ENCODE measurements at places on chromosomes 1 and 21. TPM values are rescaled to one million over a fixed set of nuclear protein-coding genes. Genes with fewer than 3 reads are reported as not detected.

GRCh38 chr1:167328816-167329483 lies 108.3 kb downstream of the POU2F1 start:
- no peaks in the 10 kb centered on the region for H3K27me3 ChIP-seq
- DNase-seq: no peak
- no peak overlapping the region for H3K27ac ChIP-seq
- peak overlapping the region; percentile 22 for H3K4me3 ChIP-seq
- no peaks in the 10 kb centered on the region for H3K36me3 ChIP-seq

- no peak overlapping the region for H3K4me3 ChIP-seq
- H3K27me3 ChIP-seq: no peaks in the 10 kb centered on the region
- no peak overlapping the region for H3K27ac ChIP-seq
Observed at GRCh38 chr1:237181743-237182317, 139.8 kb downstream of the RYR2 start.

DNA sequence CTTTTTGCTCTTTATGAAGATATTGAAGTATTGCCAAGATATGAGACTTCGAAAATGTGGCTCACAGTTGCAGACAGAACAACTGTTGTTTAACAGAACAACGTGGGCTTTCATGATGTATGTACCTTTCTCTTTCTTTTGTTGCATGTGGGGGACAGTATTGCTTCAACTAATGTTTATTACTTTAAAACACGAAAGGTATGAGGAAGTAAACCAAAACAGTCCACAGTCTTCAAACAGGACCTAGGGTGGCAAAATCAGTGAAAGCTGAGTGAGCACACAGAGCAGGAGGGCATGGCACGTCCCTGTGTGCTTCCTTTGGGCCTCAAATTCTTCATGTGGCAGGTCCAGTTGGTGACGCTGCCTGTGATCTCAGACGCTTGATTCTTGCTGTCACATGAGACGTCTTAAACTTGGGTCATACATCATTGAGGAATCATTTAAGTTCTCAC lies 7.8 kb upstream of the CHAF1B start:
- H3K27me3 ChIP-seq: no peaks in the 10 kb centered on the region
- no peak overlapping the region for H3K4me3 ChIP-seq
- H3K4me1 ChIP-seq: no peaks in the 10 kb centered on the region
- H3K36me3 ChIP-seq: peaks cover 59% of the 10 kb centered on the region
- H3K27ac ChIP-seq: no peak overlapping the region
- no peak for DNase-seq

GRCh38 chr1:153393926-153394325 lies 3.1 kb upstream of the S100A8 start:
- no peaks in the 10 kb centered on the region for H3K36me3 ChIP-seq
- H3K27me3 ChIP-seq: no peaks in the 10 kb centered on the region
- no peak overlapping the region for H3K27ac ChIP-seq
- H3K4me3 ChIP-seq: no peak overlapping the region
- no peak for DNase-seq

GRCh38 chr1:25587290-25587689 lies 29.3 kb upstream of the MAN1C1 start:
- H3K27ac ChIP-seq: no peak overlapping the region
- no peak overlapping the region for H3K4me3 ChIP-seq

DNA sequence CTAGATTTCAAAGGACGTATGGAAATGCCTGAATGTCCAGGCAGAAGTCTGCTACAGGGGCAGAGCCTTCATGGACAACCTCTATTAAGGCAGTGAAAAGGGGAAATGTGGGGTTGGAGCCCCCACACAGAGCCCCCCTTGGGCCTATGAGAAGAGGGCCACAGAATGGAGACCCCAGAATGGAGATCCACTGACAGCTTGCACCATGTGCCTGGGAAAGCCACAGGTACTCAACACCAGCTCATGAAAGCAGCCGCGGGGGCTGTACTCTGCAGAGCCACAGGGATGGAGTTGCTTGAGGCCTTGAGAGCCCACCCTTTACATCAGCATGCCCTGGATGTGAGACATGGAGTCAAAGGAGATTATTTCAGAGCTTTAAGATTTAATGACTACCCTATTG lies 108.7 kb downstream of the DMRTB1 start:
- no peak overlapping the region for H3K4me3 ChIP-seq
- DNase-seq: peak; percentile 13
- no peaks in the 10 kb centered on the region for H3K4me1 ChIP-seq
- no peaks in the 10 kb centered on the region for H3K27me3 ChIP-seq

DNA sequence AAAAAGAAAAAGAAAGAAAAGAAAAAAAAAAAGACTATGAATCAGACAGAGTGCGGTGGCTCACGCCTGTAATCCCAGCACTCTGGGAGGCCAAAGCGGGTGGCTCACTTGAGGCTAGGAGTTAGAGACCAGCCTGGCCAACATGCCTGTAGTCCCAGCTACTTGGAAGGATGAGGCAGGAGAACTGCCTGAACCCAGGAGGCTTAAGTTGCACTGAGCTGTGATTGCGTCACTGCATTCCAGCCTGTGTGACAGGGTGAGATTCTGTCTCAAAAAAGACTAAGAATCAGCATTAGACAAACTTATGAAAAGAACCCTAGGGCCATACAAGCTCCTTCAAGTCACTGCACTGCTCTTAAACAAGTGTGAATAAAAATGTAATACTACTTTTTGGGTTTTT lies 16.9 kb downstream of the PSMB4 start:
- no peak for DNase-seq
- no peaks in the 10 kb centered on the region for H3K4me1 ChIP-seq
- peaks cover 13% of the 10 kb centered on the region for H3K36me3 ChIP-seq
- H3K27me3 ChIP-seq: no peaks in the 10 kb centered on the region

GRCh38 chr1:17414022-17414421 lies 25.5 kb downstream of the RCC2 start:
- H3K36me3 ChIP-seq: peaks cover 32% of the 10 kb centered on the region
- H3K27me3 ChIP-seq: no peaks in the 10 kb centered on the region
- DNase-seq: no peak
- no peak overlapping the region for H3K27ac ChIP-seq
- peaks cover 10% of the 10 kb centered on the region for H3K4me1 ChIP-seq

DNA sequence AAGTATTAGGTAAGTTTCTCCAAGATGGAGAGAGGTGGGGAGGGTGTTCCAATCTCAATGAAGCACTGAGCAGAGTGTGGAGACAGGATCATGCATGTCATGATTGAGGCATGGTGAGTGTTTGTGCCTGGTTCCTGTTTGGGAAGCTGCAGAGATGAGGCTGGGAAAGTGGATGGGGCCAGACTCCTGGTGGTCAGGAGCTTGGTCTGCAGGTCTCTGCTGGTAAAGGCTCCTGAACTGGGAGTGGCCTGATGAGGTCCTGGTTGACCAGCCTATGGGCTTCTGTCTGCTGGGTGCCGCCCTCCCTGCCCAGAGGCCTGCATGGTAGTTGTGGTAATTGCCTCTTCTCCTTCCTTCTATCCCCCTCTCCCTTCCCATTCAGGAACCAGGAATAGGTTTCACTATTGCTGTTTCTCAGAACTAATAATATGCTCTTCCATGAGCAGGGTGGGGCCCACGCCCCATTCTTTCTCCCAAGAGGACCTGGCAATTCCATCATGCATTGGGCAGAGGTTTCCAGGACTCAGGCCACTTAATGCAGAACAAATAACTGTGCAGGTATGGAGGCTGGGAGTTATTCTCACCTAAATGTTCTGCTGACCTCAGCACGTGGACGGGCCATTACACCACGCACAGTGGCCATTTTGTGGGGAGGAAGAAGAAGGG lies 24.5 kb downstream of the PROK1 start:
- no peaks in the 10 kb centered on the region for H3K4me1 ChIP-seq
- no peaks in the 10 kb centered on the region for H3K36me3 ChIP-seq
- H3K4me3 ChIP-seq: no peak overlapping the region
- DNase-seq: no peak

GRCh38 chr1:242225767-242226573 lies 227.1 kb upstream of the MAP1LC3C start:
- no peaks in the 10 kb centered on the region for H3K36me3 ChIP-seq
- H3K27ac ChIP-seq: no peak overlapping the region
- no peaks in the 10 kb centered on the region for H3K27me3 ChIP-seq
- no peak for DNase-seq

DNA sequence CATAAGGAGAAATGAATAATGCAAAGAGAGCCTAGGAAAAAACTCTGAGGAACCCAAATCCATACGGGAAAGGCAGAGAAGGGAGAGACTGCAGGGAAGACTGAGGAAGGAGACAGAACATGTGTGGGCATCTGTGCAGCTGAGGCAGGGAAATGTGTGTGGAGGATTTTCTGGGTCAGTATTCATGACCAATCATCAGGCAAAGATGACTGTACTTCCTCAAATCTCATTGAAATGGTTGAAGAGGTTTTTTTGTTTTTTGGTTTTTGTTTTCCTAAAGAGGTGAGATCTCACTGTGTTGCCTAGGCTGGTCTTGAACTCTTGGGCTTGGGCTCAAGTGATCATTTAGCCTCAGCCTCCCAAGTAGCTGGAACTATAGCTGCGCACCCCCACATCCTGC lies 15.7 kb downstream of the DIP2A start:
- DNase-seq: no peak
- H3K4me3 ChIP-seq: no peak overlapping the region
- H3K36me3 ChIP-seq: no peaks in the 10 kb centered on the region
- no peak overlapping the region for H3K27ac ChIP-seq
- H3K27me3 ChIP-seq: no peaks in the 10 kb centered on the region

DNA sequence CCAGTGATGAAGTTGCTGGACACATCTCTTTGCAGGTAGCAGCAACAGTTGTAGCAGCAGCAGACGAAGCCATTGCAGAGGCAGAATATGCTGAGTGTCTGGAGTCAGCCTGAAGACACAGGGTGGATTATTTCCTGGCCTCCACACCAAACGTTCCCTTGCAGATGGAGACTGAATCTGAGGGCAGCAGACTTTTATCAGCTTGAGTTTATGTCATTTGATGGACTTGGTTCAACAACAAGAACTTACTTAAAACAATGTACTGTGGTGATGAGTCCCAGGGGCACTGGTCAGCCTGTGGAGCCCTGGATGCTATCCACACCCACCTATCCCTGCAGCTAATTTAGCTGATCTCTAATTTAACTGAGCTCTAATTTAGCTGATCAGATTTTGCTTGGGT lies 17.1 kb upstream of the MPZL1 start:
- H3K27me3 ChIP-seq: no peaks in the 10 kb centered on the region
- H3K27ac ChIP-seq: no peak overlapping the region
- DNase-seq: peak; percentile 2
- H3K36me3 ChIP-seq: peaks cover 16% of the 10 kb centered on the region
- H3K4me3 ChIP-seq: no peak overlapping the region

DNA sequence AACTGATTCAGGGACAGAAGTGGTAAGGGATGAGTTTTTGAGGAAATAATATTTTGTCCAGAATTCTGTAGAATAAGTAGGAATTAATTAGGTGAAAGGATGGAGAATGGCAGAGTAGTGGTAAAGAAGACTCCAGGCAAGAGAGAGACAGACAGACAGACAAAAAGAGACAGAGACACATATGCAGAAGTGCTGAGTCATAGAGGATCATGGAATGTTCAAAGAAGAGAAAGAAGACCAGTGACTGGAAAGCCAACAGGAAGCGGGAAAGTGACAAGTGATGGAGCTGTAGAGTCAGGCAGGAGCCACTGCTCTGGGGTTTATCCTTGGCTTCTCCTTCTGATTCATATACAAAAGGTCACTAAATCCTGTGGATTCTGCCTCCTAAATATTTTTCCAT lies 85.9 kb downstream of the UROD start:
- no peaks in the 10 kb centered on the region for H3K36me3 ChIP-seq
- H3K27me3 ChIP-seq: no peaks in the 10 kb centered on the region
- DNase-seq: no peak
- H3K4me3 ChIP-seq: no peak overlapping the region
- no peak overlapping the region for H3K27ac ChIP-seq

DNA sequence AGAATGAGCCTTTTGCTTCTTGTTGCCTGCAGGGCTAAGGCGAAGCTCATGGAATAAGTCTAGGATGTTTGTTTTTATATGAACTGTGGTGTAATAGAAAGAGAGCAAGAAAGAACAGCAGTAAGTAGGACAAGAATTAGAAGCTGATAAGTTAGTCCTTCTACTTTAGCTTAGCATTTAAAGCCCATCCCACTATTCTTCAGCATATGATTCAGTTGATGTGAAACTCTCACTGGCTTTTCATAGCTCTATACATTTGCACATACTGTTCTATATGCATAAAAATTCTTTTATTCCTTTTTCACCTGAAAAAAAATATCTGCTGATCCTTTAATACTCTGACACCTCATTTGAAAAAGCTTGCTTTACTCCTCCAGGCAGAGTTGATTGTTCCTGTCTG lies 712.0 kb downstream of the USP25 start:
- H3K27me3 ChIP-seq: no peaks in the 10 kb centered on the region
- no peak for DNase-seq
- H3K27ac ChIP-seq: no peak overlapping the region
- no peak overlapping the region for H3K4me3 ChIP-seq
- H3K4me1 ChIP-seq: no peaks in the 10 kb centered on the region

DNA sequence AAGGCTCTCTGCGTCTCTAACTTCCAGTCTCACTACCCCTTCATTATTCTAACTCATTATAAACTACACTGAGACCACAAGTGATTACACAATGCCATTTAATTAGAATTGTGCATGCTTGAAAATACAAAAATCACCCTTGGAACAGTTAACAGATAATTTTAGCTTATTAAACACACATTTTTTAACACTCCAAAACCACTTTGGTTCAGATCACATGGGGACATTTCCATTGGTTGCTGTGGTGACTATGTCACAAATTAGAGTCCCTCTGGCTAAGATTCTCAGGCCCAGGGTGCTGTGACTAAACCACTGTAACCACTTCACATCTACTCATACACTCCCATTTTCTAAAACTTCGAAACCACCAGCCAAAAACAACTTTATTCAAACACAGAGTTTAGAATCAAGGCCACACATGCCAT lies 43.0 kb downstream of the JAK1 start:
- H3K27me3 ChIP-seq: no peaks in the 10 kb centered on the region
- peak overlapping the region; percentile 32 for H3K27ac ChIP-seq
- DNase-seq: no peak
- H3K36me3 ChIP-seq: no peaks in the 10 kb centered on the region

GRCh38 chr1:36126797-36127500 lies 1.9 kb upstream of the COL8A2 start:
- H3K27me3 ChIP-seq: peaks cover 12% of the 10 kb centered on the region
- H3K4me3 ChIP-seq: no peak overlapping the region
- DNase-seq: no peak
- H3K27ac ChIP-seq: no peak overlapping the region
- H3K36me3 ChIP-seq: no peaks in the 10 kb centered on the region

GRCh38 chr1:205325334-205325884 lies 3.9 kb upstream of the NUAK2 start:
- H3K36me3 ChIP-seq: no peaks in the 10 kb centered on the region
- H3K4me3 ChIP-seq: no peak overlapping the region
- no peaks in the 10 kb centered on the region for H3K27me3 ChIP-seq
- H3K4me1 ChIP-seq: peaks cover 26% of the 10 kb centered on the region

GRCh38 chr21:42112238-42112637 lies 41.1 kb downstream of the UMODL1 start:
- H3K27ac ChIP-seq: no peak overlapping the region
- DNase-seq: no peak

Gene LORICRIN
- not detected for total RNA-seq

Gene MRPL55
- total RNA-seq: 161 TPM

Gene ITGB2
- 126 TPM for total RNA-seq

Gene DCST1
- total RNA-seq: not detected

Gene KRTAP19-2
- not detected for total RNA-seq

Gene MROH9
- total RNA-seq: 4.1 TPM

Gene ETV3
- total RNA-seq: 21.5 TPM

Gene FAM151A
- not detected for total RNA-seq

Gene PPIAL4G
- total RNA-seq: not detected

Gene OR2T5
- total RNA-seq: not detected

Gene NTMT2
- total RNA-seq: not detected

Gene COL6A2
- 397 TPM for total RNA-seq

Gene BTBD8
- total RNA-seq: 8.2 TPM
